WERI-Rb-1 (cell line): ENCODE measurements at places on chromosomes 7 and 10.

DNA sequence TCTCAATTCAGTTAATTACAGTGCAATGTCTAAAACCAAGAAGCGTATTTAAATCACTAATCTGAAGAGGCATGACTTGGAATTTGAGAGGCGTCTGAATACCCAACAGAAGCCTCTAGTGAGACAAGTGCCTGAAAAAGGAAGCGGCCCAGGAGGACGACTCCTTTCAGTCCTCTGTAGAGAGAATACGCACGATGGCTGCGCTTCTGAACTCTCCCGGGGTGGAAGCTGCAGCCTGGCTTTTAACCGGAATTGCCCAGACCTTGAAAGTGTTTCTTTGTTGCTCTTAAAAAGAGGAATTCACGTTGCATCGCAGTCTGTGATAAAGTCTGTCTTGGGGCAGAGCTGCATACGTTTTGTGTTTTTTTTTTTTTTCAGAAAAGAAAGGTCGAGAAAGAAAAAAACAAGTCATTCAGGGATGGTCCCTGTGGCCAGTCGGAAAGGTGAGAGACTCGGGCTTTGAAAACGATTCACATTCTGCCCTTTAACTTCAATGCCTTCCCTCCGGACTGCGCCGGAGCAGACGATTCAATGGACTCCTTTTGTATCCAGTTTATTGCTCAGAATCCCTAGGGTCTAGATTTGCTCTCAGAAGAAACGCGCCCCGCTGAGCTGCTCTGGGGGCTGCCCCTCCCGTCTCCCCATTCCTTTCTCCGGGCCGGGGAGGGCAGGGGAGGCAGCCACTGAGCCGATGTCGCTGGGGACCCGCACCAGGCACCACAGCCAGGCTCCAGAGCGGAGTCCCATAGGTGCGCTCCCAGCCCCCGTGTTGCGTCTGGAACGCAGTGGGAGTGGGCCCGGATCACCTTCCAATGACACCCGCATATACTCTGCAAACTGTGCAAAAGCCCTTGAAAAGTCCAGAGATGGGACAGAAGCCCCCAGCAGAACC, 994 bp upstream of the PTF1A start:
- no peak for DNase-seq

GRCh38 chr10:131086094-131086493, 225.4 kb downstream of the TCERG1L start:
- DNase-seq = no peak

DNA sequence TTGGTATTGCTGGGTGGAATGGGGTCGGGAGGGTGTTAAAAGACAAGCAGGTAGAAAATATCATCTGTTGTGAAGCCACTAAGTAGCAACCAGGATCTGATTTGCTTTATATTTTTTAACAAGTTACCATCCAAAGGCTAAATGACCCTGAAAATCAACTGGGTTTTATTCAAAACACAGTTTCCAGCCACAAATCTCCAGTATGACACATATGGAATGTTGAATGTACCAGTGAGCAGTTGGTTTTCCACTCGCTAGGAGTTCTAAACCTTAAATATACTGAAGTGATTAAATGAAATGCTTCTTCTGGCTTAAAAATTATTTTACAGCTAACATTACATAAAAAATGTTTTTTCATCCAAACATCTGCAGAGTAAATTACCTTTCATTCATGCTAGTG, 112.5 kb downstream of the PDE1C start:
- DNase-seq = no peak

- DNase-seq = no peak
Measured at GRCh38 chr10:68192113-68192512, 39.8 kb downstream of the ATOH7 start.

DNA sequence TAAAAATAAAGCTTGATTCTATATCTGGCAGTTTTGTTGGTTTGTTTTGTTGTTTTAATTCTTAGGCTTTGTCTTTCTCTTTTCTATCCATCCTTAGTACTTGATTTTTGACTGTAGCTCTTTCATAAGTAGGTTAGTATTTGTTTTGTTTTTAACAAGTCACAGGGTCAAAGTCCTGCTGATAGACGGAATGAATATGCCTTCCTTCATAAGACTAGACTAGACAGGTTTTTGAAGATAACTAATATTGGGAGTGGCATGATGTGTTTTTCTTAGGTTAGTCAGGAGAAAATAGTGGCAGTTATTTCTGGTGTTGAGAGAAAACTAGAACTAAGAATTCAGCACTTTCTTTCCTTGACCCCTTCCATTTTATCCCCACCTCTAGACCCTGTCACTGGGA, 50.4 kb downstream of the CASD1 start:
- no peak for DNase-seq

- DNase-seq = no peak
Measured at GRCh38 chr7:77935652-77936348, 137.2 kb downstream of the PHTF2 start.
